Stimulated activated CD4-positive, alpha-beta T cell treated with anti-CD3 and anti-CD28 coated beads, Interleukin-4, amount 100 ng/mL, for 48 hours (primary cell): ENCODE measurements at places on chromosomes 1 and 21.

GRCh38 chr1:100750005-100750885 is 30.7 kb downstream of the VCAM1 start:
- no peak for DNase-seq

- DNase-seq = no peak
These were observed 118.2 kb downstream of the ODF2L start for GRCh38 chr1:86277936-86278335.

DNA sequence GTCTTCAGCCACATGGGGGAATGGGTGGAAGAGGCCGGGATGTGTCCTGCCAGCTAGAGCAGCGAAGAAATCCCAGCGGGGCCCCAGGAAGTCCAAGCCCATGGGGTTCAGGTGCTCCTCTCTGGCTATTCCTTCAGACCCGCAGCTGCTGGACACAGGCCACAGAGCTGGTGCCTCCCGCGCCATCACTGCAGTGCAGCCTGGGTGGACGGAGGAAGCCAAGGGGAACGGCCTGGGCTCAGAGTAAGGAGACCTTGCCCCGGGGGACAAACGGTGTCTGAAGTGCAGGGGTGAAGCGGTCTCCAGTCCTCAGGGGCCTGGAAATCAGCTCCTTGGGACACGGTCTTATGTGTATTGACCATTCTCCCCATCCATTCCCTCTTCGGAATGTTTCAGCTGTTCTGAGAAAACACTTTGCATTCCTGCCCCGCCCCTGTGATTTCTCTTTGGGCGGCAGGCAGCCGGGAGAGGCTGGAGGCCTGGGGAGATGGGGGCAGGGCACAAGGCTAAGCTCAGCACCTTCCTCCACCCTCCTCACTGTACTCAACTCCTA is 18.4 kb downstream of the MTHFR start:
- no peak for DNase-seq

GRCh38 chr1:185957441-185958363 is 223.5 kb downstream of the HMCN1 start:
- no peak for DNase-seq

GRCh38 chr1:109989506-109990301 is 5.1 kb downstream of the AHCYL1 start:
- no peak for DNase-seq

DNA sequence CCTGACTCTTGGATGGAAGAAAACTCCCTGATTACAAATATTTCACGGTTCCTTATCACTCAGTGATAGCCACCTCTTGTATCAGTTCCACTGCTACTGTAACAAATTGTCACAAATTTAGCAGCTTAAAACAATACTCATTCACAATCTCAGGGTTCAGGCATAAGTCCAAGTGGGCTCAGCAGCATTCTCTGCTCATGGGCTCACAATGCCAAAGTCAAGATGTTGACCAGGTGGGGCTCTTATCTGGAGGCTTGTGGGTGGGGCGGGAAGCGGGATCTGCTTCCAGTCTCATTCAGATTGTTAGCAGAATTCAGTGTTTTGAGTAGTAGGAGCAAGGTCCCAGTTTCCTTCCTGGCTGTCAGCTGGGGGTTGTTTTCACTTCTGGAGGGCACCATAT is 137.3 kb upstream of the FAM78B start:
- DNase-seq = no peak

GRCh38 chr1:206002871-206003801 is at the start of gene RAB7B:
TSS of gene RAB7B (minus strand) at chr1:206003395. CDS start at chr1:205994135, 9,260 bp downstream.
- DNase-seq = no peak

- no peak for DNase-seq
These were observed 503.4 kb downstream of the TTLL7 start for GRCh38 chr1:83495560-83495959.

DNA sequence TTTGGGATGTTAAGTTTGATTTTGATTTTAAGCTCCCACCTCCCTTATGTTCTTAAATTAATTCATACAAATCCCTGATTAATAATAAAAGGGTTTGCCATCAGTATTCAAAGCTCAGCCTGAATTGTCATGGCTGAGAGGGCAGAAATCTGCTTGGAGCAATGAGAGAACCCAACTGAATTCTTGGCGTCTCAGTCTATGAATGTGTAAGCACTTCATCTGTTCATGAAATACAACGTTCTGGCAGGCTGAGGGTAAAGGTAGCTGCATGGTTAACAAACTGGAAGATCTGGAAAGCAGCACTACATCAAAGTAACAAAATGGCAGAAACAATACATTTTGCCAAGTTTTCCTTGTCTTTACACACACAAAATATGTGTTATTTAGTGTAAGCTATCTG is 95.3 kb downstream of the ACBD6 start:
- DNase-seq = no peak

- DNase-seq = no peak
These were observed 202.9 kb downstream of the TBX15 start for GRCh38 chr1:118785246-118785645.

GRCh38 chr1:41427122-41427913 is 57.2 kb downstream of the EDN2 start:
- DNase-seq = no peak

DNA sequence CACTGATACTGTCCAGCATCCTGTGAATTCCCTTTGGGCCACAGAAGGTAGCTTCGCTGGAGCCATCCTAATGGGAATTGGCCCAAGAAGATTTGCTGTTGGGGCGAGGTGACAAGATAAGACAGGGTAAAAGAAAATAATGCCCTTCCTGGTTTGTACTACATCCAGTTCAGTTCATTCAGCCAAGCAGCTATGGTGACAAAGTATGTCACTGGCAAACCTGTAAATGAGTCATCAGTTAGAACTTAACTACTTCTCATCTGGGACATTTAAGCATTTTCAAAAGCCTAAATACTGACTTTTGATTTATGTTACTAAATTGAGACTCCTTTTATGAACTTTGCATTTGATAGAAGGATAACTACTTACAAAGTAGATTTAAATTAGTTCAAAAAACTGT is 54.2 kb downstream of the WDR64 start:
- DNase-seq = no peak

- no peak for DNase-seq
These were observed 53.6 kb downstream of the OLIG1 start for GRCh38 chr21:33123374-33124123.

GRCh38 chr1:231653632-231654031 is 27.0 kb downstream of the DISC1 start:
- DNase-seq = no peak

GRCh38 chr1:25478633-25479032 is 47.9 kb downstream of the MACO1 start:
- no peak for DNase-seq

DNA sequence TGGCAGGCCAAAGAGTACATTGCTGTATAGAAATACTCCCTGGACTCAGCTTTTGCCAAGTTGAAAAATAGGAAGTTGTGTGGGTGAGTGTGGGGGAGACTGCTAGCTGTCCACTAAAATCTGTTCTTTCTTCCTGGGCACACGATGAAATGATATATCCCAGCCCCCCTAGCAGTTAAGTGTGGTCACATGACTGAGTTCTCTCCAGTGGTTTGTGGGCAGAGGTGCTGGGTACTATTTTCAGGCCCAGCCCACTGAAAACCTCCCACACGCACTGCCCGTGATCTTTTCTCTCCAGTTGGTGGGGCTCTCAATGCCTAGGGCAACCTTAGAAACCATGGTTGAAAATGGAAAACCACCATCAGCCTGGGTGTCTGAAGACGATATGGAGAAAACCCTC is 119.7 kb upstream of the LMO4 start:
- no peak for DNase-seq

- DNase-seq = no peak
These were observed 19.3 kb upstream of the ZNF326 start for GRCh38 chr1:89975540-89976125.

DNA sequence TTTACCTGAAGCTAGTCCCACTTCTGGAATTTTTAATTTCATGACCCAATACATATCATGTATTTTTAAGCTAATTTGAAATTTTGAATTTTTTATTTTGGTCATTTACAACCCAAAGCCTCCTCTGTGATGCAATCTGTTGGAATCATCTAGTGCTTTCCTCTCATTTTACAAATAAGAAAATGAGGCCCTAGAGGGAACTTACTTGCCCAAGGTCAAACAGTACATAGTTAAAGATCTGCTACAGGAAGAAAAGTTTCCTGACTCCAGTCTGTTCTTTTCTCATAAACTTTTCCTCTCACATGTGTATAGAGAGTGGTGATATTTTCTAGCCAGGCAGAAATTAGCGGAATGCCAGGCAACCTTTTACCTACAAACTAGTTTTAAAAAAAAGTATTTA is 59.3 kb upstream of the DPT start:
- no peak for DNase-seq

- no peak for DNase-seq
These were observed 10.9 kb upstream of the GOLT1A start for GRCh38 chr1:204224655-204225054.

GRCh38 chr1:159898527-159898926 is 1.4 kb downstream of the CFAP45 start:
- no peak for DNase-seq

DNA sequence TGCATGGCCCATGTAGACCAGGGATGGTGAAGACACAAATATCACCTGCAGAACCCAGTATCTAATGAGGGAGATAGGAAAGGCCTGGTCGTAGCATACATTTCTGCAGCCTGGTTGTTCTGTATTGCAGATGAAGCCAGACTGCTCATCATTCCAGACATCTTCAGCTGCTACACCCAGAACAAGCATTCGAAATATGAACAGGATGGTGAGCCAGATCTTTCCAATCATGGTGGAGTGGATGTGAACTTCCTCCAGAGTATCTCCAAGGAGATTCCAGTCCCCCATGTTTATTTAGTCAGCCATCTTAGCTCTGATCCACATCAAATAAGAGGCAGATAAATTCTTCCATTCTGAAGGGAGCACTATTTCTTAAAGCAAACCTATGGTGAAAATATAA is 2.7 kb upstream of the MYCBP start:
- no peak for DNase-seq

- no peak for DNase-seq
These were observed 320.9 kb upstream of the C1orf87 start for GRCh38 chr1:60394436-60394835.

- DNase-seq = no peak
These were observed 7.3 kb downstream of the GJA5 start for GRCh38 chr1:147753081-147753480.

GRCh38 chr1:217982331-217983050 is 302.6 kb upstream of the RRP15 start:
- DNase-seq = no peak

DNA sequence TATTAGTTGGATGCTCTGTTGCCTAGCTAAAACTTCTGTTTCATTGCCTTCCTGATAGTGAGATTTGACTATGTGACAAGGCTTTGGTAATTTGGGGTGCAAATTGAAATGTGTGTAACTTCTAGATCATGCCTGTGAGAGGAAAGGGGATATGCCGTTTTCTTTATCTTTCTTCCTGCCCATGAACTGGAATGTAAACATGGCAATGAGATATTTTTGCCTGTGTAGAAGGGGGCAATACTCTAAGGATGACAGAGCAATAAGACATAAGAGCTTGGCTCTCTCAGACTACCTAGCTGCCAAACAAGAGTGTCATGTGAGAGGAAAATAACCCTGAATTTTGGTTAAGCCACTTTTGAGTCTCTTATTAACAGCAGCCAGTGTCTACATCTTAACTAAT is 49.7 kb downstream of the RAP1A start:
- DNase-seq = no peak

GRCh38 chr1:54358503-54359168 is 47.6 kb downstream of the SSBP3 start:
- DNase-seq = no peak

GRCh38 chr1:150543500-150544143 is 5.6 kb upstream of the ADAMTSL4 start:
- DNase-seq = no peak

DNA sequence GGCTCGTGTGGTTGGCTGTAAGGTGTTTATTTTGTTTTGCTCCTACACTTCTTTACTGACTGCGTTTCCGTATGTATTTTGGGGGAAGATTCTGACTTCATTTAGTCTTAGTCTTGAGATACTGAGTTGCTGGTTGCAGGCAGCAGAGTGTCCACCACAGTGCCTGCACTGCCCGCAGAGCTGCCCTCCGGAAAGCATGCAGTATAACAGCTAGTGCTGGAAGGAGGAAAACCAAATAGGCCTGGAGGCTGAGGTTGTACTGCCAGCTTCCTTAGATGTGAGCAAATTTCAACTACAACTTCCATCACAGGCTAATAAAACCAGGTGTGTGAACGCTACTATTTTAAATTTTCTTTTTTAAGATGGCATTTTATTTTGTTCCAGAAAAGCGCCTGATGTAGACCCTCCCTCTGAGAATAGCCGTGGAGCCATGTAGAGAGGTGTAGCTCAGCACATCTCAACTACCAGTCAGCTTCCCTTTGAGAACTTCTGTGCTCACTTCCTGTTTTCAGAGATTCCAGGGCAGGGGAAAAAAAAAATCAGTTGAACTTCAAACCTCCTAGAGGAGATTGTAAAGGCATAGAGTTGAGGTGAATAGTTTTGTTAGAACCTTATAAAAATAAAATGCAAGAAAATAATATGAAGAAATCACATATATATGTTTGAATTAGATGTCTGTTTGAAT is 17.6 kb downstream of the LMO4 start:
- DNase-seq = no peak

DNA sequence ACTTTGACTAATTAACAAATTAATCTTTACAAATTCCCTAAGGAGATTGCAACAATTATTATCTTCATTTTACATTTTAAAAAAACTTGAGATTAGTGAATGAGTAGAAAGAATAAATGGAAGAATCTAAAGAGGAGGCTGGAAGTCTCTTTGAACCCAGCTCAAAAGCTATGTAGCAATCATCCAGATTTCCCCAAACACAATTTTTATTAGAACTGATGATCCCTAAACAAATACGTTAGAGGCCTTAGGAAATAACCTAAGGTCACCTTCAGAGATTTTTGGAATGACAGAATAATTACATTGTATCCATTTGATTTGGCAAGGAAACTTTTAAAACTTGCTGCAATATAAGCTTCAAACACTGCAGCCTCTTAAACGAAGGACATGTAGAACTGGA is 242.4 kb upstream of the LYPLAL1 start:
- no peak for DNase-seq

DNA sequence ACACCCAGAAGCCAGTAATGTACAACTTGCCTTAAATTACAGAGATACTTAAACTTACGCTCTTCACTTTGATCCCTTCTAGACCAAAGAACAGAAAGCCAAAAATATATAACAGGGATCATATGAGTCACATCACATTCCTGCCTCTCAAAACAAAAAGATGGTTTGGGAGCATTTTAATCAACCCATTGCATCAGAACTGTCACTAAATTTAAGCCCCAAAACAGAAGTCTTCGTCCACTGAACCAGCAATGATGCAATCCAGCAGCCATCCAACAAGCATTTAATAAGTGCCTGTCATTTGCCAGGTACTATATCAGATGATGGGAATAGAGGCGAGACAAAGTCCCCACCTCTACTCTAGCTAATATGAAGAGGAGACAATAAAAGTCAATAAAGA is 42.7 kb upstream of the GLIS1 start:
- no peak for DNase-seq
